Posterior cingulate gyrus (tissue), 11 donors: ENCODE measurements at places on chromosomes 6 and 20.

DNA sequence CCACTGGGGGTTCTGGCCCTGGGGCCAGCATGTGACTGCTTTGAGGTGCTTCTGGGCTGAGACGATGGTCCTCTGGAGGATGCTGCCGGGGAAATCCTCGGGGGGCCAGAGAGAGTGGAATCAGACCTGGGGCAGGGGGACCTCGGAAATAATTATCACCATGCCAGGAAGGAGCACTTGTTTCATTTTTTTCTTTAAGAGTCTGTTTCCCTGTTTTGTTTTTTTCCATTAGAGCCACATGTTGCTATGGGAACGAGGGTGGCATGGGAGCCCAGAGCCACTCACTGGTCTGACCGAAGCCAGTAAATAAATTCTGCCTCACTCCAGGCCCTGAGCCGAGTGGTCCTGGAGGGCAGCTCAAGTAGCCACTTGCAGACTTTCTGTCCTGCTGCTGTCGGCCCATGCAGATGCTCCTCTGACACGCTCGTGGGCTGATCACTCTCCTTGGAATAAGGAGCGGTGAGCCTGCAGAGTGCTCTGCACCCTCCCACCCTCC is 365.1 kb downstream of the ZFAND3 start:
- no peak for DNase-seq

- no peak for DNase-seq
Measured at GRCh38 chr6:52539607-52540006, 37.3 kb downstream of the TRAM2 start.

GRCh38 chr20:57335392-57335791 is 5.8 kb downstream of the SPO11 start:
- DNase-seq, result no peak

GRCh38 chr20:31824554-31825313 is 5.6 kb downstream of the MYLK2 start:
- no peak for DNase-seq

- DNase-seq, result peak; percentile 67
Measured at GRCh38 chr6:85614780-85615179, 21.1 kb upstream of the SNX14 start.

- DNase-seq, result no peak
Measured at GRCh38 chr6:169810066-169810989, 58.9 kb downstream of the ERMARD start.

GRCh38 chr20:24004471-24004870 is 15.9 kb upstream of the GGTLC1 start:
- no peak for DNase-seq

DNA sequence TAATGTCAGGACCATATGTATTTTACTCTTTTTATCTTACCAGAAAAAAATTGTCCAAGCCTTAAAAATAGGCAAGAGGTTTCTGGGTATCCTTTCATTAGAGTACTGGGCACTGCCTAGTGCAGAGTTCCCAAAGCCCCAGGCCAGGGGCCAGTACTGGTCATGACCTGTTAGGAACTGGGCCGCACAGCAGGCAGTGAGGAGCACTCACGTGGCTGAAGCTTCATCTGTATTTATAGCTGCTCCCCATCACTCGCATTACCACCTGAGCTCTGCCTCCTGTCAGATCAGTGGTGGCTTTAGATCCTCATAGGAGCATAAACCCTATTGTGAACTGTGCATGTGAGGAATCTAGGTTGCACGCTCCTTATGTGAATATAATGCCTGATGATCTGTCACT is 632.9 kb downstream of the UTRN start:
- no peak for DNase-seq

- no peak for DNase-seq
Measured at GRCh38 chr20:54092021-54092420, 21.6 kb upstream of the BCAS1 start.

DNA sequence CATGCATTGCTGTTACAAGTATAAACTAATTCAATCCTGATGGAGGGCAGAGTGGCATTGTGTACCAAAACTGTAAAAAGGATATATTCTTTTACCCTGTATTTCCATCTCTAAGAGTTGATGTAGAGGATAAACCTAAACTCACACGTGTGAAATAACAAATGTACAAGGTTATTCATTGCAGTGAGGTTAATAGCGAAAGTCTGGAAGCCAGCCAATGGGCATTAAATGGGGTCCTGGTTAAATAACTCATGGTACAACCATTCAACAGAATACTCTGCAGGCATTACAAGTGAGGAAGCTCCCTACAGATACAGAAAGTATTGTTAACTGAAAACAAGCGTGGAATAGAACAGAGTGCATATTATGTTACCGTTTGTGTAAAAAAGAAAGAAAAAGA is 56.9 kb downstream of the BCAS1 start:
- DNase-seq, result no peak

DNA sequence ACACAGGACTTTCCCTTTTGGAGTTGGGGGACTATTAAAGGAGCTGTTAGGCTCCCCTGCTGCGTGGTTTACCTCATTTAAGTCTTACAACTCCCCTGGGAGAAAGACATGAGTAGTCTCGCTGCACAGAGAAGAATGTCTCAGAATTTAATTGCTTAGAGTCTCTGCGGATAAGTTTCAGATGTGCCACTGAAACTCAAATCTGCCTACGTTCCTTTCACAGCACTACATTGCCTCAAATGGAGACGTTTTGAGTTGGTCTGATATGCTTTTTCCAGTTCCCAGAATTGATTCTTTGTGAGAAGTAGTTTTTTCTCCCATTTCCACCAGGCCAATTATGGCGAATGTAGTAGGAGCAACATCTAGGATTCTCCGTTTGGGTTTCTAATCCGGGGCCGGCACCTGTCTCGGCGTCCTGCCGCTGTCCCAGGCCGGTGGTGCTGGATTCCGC is 532 bp upstream of the SLC35F1 start:
- no peak for DNase-seq

DNA sequence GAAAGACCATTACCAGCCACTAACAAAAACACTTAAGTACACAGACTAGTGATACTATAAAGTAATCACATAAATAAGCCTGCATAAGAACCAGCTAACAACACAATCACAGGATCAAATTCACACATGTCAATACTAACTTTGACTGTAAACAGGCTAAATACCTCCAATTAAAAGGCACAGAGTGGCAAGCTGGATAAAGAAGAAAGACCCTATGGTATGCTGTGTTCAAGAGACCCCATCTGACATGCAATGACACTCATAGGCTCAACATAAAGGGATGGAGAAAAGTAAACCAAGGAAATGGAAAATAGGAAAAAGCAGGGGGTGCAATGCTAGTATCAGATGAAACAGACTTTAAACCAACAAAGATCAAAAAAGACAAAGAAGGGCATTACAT is 631.8 kb upstream of the NOX3 start:
- DNase-seq, result no peak

DNA sequence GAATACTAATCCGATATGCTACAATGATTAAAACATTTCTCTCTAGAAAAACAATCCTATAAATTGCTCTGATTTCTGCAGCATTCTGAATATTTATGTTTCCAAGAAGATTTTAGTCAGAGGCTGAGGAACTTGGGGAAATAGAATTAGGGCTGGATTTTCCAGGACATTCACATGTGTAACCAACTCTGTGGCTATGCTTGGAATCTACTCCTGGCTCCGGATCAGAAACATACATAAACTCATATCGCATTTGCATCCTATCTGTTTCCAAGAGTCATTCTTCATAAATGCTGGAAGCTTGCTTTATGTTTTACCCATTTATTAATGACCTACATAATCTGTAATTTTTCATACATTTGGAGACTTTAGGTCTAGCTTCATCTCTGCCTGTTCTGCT is 459.9 kb upstream of the MARCKS start:
- DNase-seq, result no peak

GRCh38 chr6:166737261-166737660 is 110.2 kb upstream of the RPS6KA2 start:
- DNase-seq, result no peak

DNA sequence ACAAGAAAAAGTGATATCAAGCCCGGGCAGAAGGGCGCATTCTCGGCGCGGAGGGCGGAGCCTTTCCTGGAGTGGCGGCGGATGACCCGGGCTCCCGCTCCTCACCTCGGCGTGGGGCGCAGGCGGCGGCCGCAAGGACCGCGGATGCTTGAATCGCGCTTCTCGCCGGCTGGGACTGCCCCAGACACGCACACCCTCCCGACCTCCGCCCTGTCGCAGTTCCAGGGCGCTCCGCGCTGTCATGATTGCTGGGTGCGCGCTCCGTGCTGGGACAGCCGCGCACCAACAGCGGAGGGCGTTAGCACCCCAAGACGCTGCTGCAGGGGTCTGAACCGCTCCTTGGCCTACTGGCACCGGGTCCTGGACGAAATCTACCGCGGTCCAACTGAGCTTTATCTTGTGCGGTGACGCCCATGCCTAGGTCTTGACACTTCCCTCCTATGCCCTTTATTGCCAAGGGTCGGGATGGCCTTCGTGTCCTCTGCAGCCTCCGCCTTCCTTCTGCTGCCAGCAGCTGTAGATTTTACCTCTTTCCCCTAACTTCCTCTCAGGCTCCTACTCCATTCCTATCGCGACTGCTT is 43.3 kb downstream of the IRAK1BP1 start:
- DNase-seq, result peak; percentile 87

DNA sequence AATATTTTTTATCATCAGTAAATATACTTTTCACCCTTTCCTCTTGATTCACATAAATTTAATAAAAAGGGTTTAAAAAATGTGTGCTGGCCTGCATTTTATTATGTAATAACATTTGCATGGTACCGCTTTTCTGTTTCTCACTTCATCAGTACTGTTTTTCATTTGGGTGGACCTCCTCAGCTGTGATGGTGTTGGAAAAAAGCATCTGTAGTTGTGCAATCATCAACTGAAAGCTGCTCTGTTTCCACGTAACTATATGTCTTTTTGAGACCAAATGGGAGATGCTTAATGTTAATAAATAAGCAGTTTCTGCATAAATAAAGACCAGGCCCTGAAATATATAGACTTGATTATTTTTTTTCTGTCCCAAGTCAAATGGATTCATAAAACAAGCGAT is 31.6 kb upstream of the CENPW start:
- DNase-seq, result no peak

GRCh38 chr6:143878272-143878760 is 14.0 kb downstream of the ZC2HC1B start:
- no peak for DNase-seq

- DNase-seq, result no peak
Measured at GRCh38 chr6:69820438-69820837, 23.6 kb upstream of the LMBRD1 start.

GRCh38 chr20:42795111-42795695 is 394.5 kb downstream of the PTPRT start:
- no peak for DNase-seq

GRCh38 chr6:74070091-74070490 is 374.1 kb downstream of the CD109 start:
- no peak for DNase-seq

- no peak for DNase-seq
Measured at GRCh38 chr20:47397652-47398301, 41.3 kb upstream of the ZMYND8 start.

DNA sequence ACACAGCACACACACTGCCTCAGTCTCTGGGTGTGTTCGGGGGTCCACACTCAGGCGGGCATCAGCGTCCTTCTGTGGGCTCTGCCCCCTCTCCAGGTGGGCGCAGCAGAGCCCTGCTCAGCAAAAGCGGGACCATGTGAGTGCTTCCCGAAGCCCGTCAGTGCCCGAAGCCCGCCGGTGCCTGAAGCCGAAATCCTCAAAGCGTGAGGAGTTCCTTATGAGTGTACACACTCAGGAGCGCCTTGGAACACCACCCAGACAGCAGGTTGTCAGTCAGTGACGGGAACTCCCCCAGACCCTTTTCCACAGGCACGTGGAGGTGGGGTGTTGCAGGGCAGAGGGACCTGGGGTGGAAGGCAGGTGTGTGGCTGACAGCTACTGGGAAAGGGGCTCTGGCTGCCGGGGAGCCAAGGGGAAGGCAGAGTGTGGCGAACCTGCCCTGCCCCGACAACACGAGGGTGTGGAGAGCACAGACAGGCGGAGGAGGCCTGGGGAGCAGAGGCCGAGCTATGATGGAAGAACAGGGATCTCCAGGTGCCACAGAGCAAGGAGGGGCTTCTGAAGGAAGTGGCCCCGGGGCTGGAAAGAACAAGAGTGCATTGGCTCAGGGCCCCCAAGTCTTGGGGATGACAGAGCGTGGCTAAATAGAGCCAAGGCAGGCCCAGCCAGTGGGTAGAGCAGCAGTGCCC is 87.7 kb downstream of the RAMACL start:
- no peak for DNase-seq

DNA sequence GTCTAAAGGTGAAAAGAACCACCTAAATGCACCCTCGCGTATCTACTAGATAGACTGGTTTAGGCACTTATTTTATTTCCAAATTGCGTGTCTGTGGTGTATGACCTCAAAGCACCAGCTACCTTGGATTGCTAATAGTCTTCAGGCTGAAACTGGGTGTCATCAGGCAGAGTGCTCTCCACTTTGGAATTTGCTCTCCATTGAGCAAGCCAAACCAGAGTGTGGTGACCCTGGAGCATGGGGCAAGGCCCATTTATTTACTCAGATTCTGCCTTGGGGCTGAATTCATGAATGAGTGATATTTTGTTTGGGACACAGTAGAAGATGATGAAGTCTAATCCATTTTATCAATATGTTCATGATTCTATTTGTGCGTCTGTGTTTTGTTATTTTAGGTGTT is 812.8 kb upstream of the SLC35B3 start:
- DNase-seq, result no peak

DNA sequence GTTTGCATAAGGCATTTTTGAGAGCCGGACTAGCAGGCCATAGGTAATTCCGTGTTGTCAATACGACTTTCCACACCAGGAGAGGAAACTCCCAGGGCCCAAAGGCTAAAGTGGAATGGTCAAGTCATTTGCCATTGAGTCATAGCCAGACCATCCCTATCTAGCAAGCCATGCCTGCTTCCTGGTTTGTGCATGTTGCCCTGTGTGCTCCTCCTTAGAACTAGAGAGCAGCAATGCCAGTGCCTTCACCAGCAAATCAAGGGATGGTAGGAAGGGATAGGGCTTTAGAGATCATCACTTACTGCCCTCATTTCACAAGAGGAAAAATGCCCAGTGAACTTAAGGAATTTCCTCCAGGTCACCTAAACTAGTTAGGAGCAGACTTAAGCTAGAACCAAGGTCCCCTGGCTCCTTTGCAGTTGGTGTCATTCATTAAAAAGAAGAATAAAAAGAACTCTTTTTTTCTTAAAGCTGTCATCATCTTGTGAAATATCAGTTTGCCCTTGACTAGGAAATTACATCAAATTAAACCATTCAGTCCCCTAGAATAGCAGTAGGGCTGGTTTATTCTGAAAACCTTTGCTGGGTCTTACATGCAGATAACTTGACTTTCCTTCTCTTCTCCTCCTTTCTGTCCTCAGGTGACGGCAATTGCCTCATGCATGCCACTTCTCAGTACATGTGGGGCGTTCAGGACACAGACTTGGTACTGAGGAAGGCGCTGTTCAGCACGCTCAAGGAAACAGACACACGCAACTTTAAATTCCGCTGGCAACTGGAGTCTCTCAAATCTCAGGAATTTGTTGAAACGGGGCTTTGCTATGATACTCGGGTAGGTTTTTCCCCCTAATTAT is 7.4 kb downstream of the TNFAIP3 start:
- DNase-seq, result no peak

GRCh38 chr6:121506761-121507754 is 71.6 kb downstream of the GJA1 start:
- no peak for DNase-seq
